ENCODE measurements at places on chromosomes 5 and 9.

DNA sequence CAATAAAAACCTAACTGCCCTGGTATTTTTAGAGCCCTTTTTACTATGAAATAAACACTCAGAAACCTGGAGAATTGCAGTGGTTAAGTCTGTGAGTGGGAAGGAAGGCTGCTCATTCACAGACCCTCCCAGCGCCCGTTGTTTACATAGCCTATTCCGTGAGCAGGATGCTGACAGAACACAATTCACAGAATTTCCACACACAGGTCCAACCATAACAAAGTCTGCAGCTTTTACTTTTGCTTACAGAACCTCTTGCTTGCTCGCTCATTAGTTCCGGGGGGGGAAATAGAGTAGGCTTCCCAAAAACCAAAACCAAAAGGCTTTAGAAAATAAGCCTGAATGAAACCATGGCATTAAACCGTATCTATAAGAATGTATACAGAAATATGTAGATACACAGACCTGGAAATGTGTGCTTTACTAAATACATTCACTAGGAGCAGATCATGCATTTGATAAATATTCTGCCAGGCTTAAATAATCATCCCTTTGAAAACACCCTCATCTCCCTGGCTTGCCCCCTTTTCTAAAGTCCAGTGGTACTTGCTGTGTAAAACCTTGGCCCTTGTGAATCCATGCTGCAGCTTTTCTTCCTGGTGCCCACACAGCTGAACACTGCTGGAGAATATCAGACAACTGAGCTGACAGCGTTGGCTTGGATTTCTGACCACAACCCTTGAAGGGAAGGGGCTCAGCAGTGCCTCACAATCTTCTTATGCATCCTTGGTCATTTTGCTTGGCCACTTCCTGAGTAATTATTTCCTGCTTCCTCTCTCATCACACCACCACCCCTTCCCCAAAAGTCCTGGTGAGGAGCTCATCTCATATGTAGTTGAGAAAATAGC lies 128.0 kb downstream of the FANCC start:
- no peak for DNase-seq

- no peak for DNase-seq
These were observed 22.2 kb upstream of the CFAP157 start for GRCh38 chr9:127684576-127684975.

GRCh38 chr5:111278858-111279504 lies 54.8 kb downstream of the CAMK4 start:
- DNase-seq = no peak

- DNase-seq = peak; percentile 36
These were observed 35.4 kb downstream of the UBE2R2 start for GRCh38 chr9:33852216-33852826.

GRCh38 chr9:71352837-71353236 lies 231.4 kb upstream of the TRPM3 start:
- no peak for DNase-seq

DNA sequence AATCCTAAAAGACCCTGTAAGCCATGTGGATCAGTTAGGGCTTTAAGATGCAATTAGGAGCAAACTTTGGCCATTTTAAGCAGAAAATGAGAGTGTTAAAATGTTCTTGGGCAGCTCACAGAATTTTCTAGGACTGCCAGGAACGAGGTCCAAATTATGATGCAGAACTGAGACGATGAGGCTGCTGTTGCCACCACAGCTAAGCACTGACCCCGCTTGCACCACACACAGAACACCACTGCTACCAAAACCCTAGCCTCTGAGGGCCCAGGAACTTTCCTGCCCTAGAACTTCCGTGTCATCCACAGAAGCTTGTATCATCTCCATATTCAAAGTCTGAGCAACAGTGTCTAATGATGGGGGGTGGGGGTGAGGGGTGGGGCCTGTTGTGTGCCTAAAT lies 41.0 kb upstream of the PCSK1 start:
- DNase-seq = no peak

- no peak for DNase-seq
These were observed 104.2 kb upstream of the IER5L start for GRCh38 chr9:129282272-129282671.

Data from NCI-H1930 (cell line).